ENCODE measurements at places on chromosomes 3 and 15.

GRCh38 chr3:23481616-23482278 is 278.6 kb downstream of the UBE2E2 start:
- DNase-seq: no peak

GRCh38 chr3:13294442-13295351 is 125.4 kb downstream of the NUP210 start:
- no peak for DNase-seq

DNA sequence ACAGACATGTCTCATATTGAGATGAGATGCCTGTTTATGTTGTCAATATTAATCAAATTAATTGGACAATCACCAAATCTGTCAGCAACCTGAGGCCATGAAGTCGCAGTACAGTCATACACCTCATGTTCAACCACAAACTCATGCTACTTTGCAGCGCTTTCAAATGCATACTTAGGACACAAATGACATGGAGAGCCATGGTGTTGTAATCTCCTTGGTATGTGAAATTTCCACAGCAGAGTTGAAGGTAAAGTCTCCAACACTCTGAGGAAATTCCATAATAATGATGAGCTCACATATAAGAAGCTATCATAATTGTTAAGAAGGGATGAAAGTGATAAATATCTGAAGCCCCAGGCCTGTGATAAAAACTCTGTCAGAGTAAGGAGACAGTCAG is 873.9 kb downstream of the MCTP2 start:
- DNase-seq: no peak

- no peak for DNase-seq
These were observed 121.1 kb upstream of the ACP3 start for GRCh38 chr3:132196113-132196512.

DNA sequence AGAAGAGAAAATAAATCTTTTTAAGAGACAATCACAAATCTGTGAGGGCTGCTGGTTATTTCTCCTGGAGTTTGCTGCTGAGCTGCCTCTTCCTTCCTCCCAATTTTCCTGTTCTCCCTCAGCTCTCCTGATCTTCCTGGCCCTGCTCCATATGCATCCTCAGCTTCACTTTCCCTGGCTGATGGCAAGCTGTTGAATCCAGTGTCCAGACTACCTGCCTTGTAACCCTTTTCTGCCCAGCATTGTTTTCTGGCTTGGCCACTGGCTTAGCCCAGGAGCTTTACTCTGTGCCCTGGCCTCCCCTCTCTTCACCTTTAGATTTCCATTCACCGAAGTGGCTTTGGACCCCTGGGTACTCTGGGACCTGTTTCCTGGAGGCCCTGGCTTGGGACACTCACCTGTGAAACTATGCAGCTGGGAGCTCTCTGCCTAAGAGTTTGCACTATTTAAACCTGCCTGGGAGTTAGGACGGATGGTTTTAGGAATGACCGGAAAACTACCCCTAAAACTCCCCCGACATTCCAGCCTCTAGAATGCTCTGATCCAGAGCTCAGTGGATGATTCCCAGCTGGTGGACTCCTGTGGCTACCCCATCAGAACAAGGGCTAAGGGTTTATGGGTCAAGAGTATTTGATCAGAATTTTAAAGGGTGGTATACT is 90.0 kb downstream of the RBPMS2 start:
- DNase-seq: no peak

DNA sequence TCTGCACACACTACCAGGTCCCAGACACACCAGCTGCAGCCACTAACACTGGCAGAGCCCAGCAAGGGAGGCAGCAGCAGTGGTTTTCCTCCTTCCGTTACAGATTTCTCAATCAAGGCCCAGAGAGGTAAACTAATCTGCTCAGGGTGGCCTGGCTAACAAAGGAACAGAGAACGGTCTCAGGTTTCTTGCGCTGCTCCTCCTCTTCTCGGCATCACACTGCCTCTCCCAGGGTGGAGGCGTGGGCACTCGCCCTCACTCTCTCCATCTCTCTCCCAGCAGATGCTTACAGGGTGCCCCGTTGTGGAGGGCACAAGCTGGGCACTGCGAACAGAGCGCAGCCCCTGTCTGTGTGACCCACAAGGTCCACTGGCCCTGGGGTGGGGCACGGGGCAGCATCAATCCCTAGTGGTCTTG is 228.7 kb downstream of the VPS13C start:
- no peak for DNase-seq

- DNase-seq: no peak
These were observed 18.7 kb upstream of the KPNA1 start for GRCh38 chr3:122533480-122533879.

- no peak for DNase-seq
These were observed 375.4 kb upstream of the PROK2 start for GRCh38 chr3:72160351-72160750.

DNA sequence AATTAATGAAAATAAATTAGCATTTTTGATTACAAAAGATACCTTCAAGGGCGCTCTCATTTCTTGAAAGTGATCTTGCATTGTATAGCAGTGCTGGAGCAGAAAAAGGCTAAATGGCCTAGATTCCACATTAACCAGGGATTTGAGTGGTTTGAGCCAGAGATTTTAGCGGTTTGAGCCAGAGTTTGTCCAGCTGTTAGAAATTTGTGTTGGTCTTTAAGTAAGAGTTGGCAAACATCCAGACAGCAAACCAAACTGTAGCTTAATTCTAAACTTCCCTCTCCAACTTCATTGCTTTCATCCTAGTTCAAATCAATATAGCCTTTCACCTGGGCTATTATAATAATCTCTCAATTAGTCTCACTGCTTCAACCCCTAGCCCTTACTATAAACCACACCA is 351.7 kb downstream of the IGSF11 start:
- no peak for DNase-seq

DNA sequence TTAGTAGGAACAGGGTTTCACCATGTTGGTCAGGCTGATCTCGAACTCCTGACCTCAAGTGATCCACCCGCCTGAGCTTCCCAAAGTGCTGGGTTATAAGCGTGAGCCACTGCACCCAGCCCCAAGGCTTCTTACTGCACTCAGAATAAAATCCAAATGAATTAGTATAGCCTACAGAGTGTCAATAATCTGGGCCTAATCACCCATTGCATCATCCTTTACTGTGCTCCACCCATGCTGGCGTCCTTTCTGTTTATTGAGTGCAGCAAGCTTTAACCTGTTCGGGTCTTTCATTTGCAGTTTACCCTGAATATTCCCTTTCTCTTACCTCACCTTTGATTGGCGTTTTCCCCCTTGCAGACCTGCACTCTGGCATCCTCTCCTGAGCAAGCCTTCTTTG is 77.7 kb downstream of the CEP63 start:
- no peak for DNase-seq

DNA sequence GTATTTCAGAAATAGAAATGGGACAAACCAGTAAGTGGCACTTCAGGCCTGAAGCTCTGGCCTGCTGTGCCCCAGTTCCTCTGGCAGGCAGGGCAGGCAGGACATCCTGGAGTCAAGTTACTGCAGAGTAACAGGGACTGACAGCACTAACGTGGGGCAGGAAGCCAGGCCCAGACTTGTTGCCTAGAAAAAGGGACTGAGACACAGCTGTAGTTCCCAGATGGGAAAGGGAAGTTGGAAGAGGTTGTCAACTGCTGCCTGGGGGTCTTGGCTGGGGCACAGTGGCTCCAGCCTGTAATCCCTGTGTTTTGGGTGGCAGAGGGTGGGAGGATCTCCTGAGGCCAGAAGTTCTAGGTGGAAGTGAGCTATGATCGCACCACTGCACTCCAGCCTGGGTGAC is 171.9 kb downstream of the FMN1 start:
- DNase-seq: no peak

- DNase-seq: no peak
These were observed 19.2 kb upstream of the BFSP2 start for GRCh38 chr3:133380481-133381225.

DNA sequence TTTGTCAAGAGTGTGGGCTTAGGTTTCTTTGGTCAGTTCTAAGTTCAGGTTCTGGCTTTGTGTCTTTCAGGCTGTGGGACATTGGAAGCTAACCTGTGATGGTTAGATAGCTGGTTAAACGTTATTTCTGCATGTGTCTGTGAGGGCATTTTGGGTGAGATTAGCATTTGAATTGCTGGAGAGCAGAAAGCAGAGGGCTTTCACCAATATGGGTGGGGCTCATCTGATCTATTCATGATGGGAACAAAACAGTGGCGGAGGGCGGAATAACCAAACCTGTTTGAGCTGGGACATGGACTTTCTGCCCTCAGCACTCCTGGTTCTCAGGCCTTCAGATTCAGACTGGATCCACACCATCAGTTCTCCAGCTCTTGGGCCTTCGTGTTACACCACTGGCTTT is 195.4 kb downstream of the KLF13 start:
- DNase-seq: no peak

- no peak for DNase-seq
These were observed 66.0 kb downstream of the FLNB start for GRCh38 chr3:58074116-58074715.

GRCh38 chr3:81242871-81243270 is 518.6 kb downstream of the GBE1 start:
- no peak for DNase-seq

- DNase-seq: no peak
These were observed 215.7 kb downstream of the TCF12 start for GRCh38 chr15:57134071-57134605.

DNA sequence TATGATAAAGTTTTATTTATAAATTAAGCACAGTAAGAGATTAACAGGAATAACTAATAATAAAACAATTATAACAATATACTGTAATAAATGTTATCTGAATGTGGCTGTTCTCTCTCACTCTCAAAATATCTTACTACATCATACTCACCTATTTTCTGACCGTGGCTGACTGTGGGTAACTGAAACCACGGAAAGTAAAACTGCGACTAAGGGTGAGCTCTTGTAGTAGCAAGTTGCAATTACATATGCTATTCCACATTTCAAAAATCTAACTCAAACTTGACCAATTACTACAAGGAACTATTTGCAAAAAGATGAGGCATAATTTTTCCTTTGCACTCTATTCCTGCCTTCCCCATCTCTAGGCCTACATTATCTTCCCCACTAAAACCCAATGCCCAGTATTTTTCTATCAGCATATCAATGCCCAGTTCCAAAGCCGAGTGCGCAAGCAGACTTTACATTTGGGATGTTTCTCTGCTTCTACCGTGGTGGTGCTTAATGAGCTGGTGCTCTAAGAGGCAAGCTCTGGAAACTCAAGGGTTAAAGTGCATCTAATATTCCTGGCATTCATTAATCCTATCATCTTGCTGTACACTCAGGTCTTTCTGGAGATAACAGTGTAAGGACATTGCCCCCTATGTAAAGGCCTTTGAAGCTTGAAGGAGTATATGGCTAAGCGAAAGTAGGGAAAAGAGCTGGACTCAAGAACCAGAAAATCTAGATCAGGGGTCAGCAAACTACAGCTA is 6.7 kb downstream of the PCYT1A start:
- no peak for DNase-seq

DNA sequence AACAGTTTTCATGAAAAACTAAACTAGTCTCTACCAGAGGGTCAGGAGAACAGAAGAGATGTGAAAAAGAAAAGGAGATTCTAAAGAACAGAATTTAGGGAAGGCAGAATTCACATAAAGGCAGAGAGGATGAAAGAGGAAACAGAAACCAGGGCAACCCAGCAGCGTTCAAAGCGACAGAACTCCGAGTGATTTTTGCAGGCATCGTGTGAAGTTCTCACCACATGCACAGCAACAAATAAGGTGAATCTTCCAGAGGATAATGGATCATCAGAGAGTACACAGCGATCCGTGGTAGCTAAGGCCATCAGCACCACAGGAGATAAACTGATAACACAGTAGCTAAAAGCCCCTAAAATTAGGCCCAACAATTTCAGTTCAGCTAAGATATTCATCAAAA is 250.8 kb upstream of the THBS1 start:
- DNase-seq: no peak

GRCh38 chr3:15512166-15512565 is 9.3 kb downstream of the COLQ start:
- no peak for DNase-seq

GRCh38 chr3:38521391-38521987 is 25.3 kb downstream of the EXOG start:
- no peak for DNase-seq

GRCh38 chr15:29480278-29480677 is 210.7 kb upstream of the NSMCE3 start:
- DNase-seq: no peak

DNA sequence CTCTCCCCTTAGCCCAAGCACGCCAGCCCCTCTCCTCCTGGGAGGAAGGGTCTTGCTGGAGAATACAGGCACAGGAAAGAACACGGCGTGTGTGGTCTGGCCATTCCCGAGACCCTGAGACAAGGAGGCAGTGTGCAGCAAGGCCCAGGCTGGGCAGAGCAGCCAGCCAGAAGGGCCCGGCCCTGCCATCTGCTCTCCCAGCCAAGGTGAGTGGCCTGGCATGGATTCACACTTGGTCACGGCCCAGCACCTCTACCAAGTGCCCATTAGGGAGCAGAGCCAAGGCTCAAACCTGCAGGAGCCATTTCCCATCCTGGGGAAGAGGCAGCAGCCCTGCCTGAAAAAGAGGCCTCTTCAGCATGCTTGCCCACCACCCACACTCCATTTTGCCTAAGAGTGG is 28.6 kb downstream of the MEGF11 start:
- DNase-seq: no peak

DNA sequence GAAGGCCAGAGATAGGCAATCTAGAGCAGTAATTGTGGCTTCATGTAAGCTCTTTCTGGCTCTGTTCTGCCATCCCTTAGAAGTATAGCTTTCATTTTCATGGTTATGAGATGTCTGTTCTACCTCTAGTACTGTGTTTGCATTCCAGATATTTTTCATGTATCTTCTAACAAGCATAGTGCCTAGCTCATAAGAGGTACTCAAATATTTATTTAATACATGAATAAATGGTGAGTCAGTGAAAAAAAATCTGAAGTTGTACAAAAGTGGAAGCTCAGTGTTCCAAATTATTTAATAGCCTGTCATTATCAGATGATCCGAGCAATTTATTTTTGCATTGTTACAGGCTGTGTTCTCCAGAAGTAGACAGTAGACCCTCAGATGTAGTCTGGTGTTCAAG is 64.3 kb downstream of the OXSM start:
- no peak for DNase-seq

DNA sequence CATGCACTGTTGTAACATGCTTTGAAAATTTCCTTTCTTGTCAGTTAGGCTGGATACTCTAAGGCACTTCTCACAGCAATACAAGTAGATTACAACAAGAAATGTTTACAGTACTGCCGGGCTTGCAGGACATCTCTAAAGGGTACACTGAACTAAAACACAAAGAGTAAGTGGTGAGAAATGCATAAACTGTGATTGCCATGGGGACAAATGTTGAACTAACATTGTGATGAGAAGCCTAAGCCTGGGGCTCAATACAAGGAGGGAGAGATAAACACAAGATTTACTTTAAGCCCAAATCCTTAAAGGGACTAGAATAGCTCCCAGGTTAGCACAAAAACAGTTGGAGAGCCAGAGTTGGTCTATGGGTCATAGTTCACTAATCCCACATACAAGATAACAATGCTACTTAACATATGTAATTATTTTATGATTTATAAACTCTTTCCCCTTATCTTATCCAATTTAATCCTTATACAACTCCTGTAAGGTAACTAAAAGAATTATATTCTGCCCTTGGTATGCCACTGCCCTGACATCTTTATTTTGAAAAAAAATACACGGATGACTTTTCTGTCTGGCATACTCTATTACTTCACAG is 126.9 kb downstream of the THRB start:
- DNase-seq: no peak
